ENCODE measurements at places on chromosomes 12 and 14.

DNA sequence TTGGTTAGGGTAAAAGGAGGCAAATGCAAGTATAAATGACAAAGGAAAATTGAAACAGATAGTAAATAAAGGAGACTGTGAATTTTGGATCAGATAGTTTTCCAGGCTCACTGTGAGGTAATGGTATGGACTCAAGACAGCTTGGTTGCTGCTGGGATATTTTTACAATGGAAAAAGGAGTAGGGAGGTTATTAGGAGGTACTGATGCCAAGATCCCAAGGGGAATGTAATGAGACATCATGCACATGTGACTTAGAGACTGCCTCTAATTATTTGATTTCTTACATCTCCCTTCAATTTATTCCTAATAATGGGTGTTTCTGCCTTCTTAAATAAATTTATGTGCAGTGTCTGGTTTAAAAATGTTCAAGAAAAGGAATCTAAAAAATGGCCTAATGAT, 56.9 kb downstream of the TAOK3 start:
- no peak for DNase-seq

DNA sequence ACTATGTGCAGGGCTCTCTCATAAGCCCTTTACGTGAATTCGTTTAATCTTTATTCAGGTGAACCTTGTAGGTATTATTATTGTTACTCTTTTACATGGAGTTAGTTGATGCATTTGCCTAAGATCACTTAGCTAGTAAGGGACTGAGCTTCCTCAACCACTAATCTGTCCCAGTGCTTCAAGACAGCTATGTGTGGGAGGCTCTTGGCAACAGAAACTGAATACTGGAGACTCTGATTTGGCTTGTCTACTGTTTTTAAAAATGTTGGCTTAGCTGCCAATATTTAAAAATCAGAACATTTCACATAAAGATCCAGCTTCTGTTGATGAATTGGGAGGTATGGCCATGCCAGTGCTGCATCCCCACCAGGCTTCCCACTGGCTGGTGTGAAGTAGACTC, 6.8 kb downstream of the KNTC1 start:
- DNase-seq, result no peak

DNA sequence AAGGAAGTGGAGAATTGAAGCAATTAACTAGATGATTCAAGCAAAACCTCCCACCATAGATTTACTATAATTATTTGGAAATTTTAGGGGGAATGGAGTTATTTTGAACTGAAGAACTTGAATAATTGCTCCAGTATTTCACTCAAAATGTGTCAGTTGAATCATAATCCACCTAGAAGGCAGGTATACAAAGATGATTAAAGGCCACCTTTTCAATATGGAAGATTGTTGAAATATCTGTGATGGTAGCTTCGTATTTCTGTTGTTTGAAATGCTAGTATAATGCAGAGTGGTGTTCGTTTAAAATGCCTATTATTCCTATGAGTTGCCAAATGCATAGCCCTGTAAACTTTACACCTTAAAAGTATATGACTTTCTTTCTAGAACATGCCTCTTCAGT, 3.1 kb downstream of the HMGA2 start:
- DNase-seq, result no peak

DNA sequence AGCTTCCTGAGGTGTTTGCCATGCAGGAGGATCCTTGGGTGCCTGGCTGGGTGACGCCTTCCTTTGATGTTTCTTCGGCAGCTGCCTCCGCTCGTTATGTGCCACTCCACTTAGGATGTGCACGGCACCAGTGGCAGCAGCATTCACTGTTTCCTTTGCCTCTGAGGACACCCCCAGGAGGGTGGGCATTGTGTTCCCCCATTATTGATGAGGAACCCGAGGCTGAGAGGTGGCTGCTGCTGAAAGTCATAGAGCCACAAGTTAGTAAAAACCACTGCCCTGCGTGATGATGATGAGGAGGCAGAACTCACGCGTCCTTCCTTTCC, 41.2 kb downstream of the EP400 start:
- DNase-seq, result no peak

GRCh38 chr12:61757831-61758505, 502.2 kb upstream of the USP15 start:
- no peak for DNase-seq

GRCh38 chr12:65889144-65889880, 65.0 kb downstream of the HMGA2 start:
- DNase-seq, result no peak

- DNase-seq, result peak; percentile 18
Measured at GRCh38 chr14:23351681-23352505, 794 bp downstream of the SLC22A17 start.

- no peak for DNase-seq
Measured at GRCh38 chr12:4905316-4905715, 4.4 kb upstream of the KCNA1 start.

DNA sequence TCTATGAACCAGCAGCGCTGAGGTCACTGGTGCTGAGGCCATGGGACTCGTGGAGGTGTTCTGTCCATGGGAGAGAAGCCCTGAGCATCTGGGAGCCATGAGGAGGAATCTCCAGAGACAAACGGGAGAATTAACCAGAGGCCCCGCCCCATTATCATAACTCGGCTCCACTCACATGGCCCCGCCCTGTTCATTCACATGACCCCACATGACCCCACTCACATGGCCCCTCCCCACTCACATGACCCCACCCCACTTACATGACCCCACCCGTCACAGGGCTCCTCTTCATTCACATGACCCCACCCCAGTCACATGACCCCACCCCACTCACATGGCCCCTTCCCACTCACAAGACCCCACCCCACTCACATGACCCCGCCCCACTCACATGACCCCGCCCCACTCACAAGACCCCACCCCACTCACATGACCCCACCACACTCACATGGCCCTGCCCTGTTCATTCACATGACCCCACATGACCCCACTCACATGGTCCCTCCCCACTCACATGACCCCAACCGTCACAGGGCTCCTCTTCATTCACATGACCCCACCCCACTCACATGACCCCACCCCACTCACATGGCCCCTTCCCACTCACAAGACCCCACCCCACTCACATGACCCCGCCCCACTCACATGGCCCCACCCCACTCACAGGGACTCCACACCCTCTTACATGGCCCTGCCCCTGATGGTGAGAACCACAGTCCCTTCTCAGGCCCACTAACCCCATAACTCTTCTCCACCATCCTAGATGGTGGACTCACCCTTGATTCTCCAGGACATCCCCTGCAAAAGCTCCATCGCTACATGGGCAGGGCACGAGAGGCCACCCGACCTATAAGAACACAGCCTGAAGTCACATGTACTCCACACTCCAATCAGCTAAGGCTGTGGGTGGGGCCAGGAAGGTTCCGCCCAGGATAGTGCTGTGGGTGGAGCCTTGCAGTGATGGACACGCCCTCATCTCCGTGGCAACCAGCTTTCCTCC, 151.1 kb upstream of the SFSWAP start:
- no peak for DNase-seq

DNA sequence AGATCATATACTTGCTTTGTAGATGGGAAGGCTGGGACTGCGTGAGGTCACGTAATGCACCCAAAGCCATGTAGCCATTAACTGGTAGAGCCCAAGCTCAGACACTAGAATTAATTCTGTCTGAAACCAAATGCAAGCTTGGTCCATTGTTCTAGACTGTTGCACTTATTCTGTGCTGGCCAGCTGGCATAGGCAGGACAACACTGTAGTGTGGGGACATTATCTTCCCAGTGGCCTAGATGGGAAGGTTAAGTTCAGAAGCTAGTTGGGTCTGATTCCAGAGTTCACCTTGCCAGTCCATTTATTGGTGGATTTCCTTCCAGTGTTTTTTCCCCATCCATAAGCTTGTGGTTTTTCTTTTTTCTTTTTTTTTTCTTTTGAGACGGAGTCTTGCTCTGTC, 39.1 kb downstream of the KLC1 start:
- no peak for DNase-seq

DNA sequence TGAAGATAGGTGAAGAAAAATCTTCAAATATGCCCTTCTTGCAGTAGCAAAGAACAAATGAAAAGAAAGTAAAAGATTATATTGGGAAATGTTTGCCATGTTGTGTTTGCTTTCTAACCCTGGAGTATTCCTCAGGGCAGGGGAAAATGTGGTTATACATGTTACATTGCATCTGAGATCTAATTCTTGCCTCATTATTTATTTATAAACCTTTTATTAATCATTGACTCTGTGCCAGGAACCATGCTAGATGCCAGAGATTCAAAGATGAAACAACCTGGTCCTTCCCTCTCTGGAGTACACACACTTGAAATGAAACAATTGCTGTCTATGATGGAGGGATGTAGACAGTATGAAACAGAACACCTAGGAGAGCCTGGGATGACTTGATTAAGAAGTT, 128.1 kb upstream of the HMGA2 start:
- no peak for DNase-seq

- no peak for DNase-seq
Measured at GRCh38 chr14:35121026-35121886, 534 bp downstream of the PPP2R3C start.

DNA sequence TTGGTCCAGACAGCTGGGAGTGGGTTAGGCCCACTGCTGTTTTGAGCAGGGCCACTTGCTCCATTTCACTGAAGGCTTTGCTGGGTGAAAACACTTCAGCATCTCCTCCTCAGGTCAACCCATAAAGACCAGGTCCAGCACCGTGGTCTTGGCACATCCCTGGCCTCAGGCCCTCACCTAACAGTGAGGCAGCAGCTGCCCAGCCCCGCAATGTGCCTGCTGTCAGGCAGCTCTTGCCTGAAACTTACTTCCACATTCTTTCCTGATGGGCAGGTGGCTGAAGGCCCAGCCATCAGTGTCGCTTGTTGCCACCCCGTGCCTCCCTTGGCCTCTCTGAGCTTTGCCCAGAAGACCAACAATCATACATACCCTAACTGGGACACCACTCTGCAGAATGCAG, 54.4 kb downstream of the ANAPC7 start:
- DNase-seq, result no peak

GRCh38 chr12:131984334-131984733, 34.6 kb downstream of the EP400 start:
- no peak for DNase-seq

DNA sequence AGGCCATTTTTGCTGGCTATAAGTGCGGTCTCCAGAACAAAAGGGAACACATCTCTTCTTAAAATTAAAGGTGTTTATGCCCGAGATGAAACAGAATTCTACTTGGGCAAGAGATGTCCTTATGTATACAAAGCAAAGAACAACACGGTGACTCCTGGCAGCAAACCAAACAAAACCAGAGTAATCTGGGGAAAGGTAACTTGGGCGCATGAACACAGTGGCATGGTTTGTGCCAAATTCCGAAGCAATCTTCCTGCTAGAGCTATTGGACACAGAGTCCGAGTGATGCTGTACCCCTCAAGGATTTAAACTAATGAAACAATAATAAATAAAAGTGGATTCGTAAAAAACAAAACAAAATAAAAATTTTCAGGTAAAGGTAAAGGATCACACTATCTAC, 33.4 kb downstream of the PKP2 start:
- DNase-seq, result no peak

GRCh38 chr12:89889062-89889461, 180.4 kb upstream of the ATP2B1 start:
- no peak for DNase-seq

GRCh38 chr14:29216268-29217232, 450.0 kb downstream of the FOXG1 start:
- DNase-seq, result no peak

- DNase-seq, result peak; percentile 56
Measured at GRCh38 chr12:68896881-68897540, 36.0 kb downstream of the CPM start.

- no peak for DNase-seq
Measured at GRCh38 chr12:100348657-100349454, 8.0 kb upstream of the SLC17A8 start.

DNA sequence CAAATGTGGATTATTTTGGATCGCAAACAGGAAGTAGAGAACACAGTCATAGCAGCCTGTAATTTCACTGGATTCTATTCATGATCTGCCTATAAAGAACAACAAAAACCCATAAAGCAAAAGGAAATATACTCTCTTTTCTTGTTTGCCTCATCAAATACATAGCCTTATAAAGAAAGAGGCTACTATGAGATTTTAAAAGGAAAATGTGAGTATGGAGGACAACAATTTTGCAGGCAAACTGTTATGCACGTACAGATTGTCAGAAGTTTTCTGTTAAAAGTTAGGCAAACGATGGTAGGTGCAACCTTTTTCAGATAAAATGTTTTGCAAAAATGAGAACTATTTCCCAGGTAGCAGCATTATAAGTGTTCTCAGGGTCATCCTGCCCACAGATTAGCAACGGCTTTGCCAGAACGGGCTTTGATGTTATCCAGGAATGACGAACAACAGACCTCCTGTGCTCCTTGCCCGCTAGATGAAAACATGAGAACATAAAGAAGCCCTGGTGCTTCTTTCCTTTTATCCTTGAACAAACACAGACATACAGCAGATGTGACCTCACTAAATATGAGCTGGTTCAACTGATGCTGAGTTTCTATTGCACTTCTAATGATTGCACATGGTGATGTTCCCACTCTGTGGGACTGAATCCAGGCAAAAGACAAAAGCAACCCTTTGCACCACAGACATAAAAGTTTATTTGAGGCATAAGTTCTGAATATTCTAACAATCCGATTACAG, 88.1 kb downstream of the ITPR2 start:
- DNase-seq, result no peak

- no peak for DNase-seq
Measured at GRCh38 chr12:117125272-117125613, 26.0 kb upstream of the TESC start.

DNA sequence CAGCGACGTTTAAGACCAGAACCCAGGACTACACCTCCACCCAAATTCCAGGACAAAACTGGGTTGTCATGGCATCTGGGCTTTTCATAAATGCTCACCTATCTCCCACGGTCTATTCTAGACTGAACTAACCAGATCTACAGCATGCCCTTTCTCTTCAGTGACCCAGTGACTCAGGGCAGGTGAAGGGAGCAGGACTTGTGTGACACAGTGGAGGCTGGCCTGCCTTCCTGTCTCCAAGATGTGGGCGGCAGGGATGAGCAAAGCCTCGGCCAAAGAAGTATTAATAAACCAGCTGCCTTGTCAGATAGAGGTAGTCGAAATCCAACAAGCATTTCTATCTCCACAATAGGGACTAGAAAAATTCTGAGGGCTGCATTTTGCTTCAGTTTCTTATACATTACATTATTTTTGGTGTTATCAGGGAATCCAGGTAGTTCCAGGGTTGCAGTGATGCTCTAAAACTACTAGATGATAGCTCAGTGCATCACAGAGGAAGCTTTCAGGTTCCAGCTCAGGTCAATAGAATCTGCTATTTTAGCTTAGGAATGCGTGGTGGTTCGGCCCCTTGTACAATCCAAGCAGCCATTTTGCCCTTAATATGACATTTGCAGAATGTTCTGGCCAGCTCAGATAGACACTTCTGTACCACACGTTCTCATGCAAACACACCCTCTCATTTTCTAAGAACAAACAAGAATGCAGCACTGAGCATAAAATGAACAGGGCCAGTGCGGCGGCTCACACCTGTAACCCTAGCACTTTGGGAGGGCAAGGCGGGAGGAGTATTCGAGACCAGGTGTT, 4.2 kb upstream of the GLRX5 start:
- no peak for DNase-seq
